ENCODE measurements at places on chromosomes 7 and 10.

GRCh38 chr7:132065193-132065988, 509.0 kb upstream of the PODXL start:
- DNase-seq = no peak

DNA sequence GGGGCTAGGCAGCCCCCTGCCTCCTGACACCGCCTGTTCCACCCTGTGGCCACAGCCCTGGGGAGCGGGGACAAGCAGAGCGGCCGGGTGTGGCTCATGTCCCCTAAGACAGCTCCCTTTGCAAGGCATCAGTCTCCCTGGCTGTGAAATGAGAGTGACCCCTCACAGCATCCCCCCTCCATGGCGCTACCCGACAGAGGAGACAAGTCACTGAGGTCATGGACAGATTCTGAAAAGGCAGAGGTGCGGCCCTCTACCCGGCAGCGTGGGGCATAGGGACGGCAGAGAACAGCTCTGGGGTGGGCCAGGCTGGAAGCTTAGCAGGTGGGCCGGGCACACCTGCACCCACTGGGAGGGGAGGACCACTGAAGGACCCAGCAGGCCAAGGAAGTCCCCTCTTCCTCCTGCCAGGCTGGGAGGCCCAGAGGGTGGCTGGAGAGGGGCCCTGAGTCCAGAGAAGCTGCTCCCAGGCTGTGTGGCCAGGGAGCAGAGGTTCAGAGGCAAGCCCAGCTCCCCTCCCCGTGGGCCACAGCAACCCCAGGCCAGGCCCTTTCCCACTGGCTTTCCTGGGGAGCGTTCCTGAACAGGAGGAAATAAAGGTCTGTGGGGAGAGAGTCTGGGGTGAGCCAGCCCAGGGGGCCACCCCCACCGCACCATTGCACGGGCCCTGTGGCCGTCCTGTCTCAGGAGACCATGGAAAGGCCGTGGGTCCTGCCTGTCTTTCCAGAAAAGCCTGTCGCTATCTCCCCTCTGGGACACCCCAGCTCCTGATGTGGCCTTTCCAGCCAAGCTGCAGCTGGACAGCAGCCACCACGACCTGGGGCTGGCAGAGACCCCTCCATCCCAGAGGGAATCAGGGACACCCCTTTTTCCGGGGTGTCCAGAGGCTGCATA, 1.7 kb downstream of the ADAP1 start:
- no peak for DNase-seq

DNA sequence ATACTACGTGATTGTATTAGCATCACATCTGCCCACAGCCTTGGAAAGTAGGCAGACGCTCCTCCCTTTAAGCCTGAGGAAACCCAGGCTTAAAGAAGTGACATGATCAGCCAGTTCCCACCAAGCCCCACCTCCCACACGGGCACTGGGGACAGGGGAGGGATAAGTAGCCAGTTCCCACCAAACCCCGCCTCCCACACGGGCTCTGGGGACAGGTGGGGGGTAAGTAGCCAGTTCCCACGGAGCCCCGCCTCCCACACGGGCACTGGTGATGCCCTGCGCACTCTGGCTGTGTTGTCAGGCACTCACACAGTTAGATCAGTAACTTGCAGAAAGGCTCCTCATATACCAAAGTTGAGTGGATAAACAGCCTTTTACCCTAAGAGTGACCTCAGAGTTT, 606.8 kb downstream of the PTPRN2 start:
- no peak for DNase-seq

- DNase-seq = no peak
Measured at GRCh38 chr10:6719561-6719960, 139.5 kb upstream of the PRKCQ start.

DNA sequence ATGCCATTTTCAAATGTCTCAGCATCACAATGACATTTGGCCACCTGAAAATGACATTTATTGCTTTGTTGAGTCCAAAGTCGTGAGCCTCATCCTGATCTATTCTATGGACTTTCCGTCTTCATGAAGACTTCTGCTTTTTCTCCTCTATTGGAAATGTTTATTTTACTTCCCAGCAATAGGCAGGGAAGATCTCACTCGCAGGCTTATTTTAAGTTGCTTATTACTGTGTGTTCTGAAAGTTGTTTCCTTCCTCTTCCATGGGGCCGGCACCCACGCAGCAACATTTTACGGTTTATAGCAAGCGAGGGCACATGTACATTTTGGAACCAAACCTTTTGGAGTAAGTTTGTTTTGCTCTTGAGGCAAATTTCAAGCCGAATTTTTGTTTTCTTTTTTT, 221.0 kb upstream of the KLF6 start:
- no peak for DNase-seq

Measured in cerebellar nuclear complex (tissue), 1 donor.